ENCODE measurements at places on chromosomes 7 and 10.

DNA sequence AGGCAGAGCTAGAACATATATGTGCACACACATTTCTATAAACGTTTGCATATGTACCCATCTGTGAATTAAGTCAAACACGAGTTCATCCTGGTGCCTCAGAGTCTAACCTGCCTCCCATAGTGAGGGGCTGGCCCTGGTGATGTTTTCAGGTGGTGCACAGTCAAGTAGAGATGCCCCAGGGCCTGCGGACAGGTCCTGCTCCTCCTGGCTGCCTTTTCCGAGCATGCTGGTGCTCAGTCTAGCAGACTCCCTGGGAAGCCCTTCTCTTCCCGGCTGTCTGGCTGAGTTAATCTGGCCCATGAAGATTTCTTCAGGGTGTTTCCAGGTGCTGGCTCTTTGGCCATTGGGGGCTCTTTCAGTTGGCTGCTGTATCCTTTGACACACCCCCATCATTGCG is 14.3 kb downstream of the ADCY1 start:
- no peak for DNase-seq

DNA sequence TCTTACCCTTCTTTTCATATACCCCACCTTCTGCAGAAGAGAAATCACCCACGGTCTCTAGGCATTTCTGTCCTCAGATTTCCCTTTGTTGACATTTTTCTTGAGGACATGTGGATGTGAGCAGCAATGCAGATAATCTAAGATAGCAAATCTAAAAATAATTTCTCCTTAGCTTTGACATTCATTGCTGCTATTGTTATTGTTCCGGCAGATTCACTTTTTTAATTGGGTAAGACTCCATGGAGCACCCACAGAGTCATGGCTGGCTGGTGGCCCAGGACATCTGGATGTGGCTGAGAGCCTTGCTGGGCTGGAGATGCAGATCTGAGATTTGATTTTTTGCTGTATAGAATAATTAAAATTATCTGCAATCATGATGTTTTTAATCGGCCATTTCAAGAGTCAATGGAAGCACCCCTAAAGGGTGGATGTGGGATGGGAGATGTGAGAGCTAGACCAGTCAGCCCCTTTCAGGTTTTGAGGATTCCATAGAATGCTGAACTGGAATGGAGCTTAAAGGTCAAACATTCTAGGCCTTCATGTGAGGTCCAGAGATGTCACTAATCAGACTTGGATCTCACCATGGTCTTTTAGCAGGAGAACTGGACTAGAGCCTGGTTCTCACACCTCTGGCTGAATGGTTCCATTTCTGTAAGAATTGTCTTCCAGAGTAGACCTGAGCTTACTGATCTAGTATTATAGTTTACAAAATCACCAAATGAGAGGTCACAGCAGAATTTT is 37.5 kb downstream of the TAS2R41 start:
- no peak for DNase-seq

DNA sequence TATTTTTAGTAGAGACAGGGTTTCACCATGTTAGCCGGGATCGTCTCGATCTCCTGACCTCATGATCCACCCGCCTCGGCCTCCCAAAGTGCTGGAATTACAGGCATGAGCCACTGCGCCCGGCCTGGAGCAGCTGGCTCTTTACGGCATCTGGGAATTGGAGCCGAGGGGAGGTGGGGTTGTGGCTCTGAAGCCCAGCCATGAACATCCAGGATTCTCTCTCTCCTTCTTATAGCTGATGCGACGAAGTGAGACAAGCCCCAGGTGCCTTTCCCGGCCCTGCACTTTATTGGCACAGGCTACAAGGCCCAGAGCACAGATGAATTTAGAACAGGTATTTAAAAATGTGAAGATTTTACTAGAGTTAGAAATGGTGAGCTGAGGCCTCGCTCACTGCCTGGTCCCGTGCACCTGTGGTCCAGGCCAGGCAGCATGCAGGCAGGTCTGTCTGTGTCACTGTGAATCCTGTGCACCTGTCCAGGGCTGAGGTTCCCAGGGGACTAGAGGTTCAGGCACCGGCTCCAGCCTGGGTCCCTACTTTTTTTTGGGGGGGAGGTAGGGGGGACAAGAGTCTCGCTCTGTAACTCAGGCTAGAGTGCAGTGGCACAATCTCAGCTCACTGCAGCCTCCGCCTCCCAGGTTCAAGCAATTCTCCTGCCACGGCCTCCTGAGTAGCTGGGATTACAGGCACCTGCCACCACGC is 379.7 kb upstream of the FOXK1 start:
- DNase-seq = no peak

DNA sequence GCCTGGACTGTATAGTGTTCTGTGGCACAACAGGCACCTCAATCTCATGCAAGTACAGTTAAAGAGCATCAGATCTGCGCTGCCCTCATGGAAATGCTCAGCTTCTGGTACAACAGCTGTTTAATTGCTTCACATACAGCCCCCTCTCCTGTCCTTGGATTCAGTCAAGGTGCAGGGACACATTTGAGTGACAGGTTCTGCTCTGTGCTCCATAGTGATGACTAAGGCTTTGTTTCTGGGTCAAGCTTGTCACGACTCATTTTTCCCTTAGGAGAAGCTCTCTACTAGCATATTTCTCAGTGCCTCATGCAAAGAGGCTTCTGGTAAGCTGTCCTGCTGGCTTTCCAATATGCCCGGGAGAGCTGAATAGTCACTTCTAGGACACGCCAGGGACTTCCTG is 26.8 kb upstream of the MYO3A start:
- no peak for DNase-seq

GRCh38 chr7:111202321-111202720 is 111.4 kb downstream of the LRRN3 start:
- DNase-seq = no peak
